ENCODE measurements at places on chromosomes 6 and 20. TPM values are rescaled to one million over a fixed set of nuclear protein-coding genes. Genes with fewer than 3 reads are reported as not detected.

The MPIG6B gene
- not detected for total RNA-seq

The C2 gene
- total RNA-seq = 10.2 TPM

The CRISP1 gene
- total RNA-seq = not detected

The OR2H2 gene
- not detected for total RNA-seq

The MYB gene
- total RNA-seq = 1.1 TPM

- no peaks in the 10 kb centered on the region for H3K27me3 ChIP-seq
- peak overlapping the region; percentile 53 for H3K27ac ChIP-seq
- no peaks in the 10 kb centered on the region for H3K36me3 ChIP-seq
- peaks cover 4% of the 10 kb centered on the region for H3K4me1 ChIP-seq
Observed at GRCh38 chr6:134723081-134723871, 226.6 kb downstream of the ALDH8A1 start.

DNA sequence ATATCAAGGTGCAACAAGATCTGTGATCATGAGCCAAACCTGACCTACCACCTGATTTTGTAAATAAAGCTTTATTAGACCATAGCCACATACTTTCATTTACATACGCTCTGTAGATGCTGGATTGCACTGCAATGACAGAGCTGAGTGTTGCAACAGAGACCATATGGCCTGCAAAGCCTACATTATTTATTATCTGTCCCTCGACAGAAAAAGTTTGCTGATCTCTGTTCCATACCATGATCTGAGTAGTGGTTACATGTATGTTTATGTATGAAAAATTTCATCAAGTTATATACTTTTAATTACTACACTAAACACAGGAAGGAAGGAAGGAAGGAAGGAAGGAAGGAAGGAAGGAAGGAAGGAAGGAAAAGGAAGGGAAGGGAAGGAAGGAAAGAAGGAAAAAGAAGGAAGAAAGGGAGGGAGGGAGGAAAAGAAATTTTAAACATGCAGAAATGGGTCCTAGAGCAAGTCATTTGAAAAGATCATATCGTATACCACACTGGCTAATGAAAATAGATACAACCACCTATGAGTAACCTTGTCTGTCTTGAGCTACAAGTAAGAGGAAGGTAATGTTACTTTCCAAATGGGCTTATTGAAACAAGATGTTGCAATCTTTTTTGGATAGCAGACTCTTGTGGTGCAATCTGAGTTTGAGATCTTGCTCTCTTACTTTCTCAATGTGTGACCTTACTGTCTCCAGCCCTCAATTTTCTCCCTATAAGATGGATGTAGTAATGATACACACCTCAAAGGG, 441.0 kb downstream of the KIF16B start:
- no peaks in the 10 kb centered on the region for H3K36me3 ChIP-seq
- no peak overlapping the region for H3K4me3 ChIP-seq
- no peak overlapping the region for H3K27ac ChIP-seq
- no peaks in the 10 kb centered on the region for H3K4me1 ChIP-seq

- DNase-seq = no peak
- H3K27me3 ChIP-seq = no peaks in the 10 kb centered on the region
- H3K4me3 ChIP-seq = no peak overlapping the region
- no peaks in the 10 kb centered on the region for H3K4me1 ChIP-seq
Observed at GRCh38 chr6:113406048-113406695, 451.0 kb upstream of the MARCKS start.

GRCh38 chr20:1802385-1803060, 92.7 kb upstream of the SIRPA start:
- H3K36me3 ChIP-seq = no peaks in the 10 kb centered on the region
- H3K4me1 ChIP-seq = no peaks in the 10 kb centered on the region
- H3K4me3 ChIP-seq = peak overlapping the region; percentile 53

DNA sequence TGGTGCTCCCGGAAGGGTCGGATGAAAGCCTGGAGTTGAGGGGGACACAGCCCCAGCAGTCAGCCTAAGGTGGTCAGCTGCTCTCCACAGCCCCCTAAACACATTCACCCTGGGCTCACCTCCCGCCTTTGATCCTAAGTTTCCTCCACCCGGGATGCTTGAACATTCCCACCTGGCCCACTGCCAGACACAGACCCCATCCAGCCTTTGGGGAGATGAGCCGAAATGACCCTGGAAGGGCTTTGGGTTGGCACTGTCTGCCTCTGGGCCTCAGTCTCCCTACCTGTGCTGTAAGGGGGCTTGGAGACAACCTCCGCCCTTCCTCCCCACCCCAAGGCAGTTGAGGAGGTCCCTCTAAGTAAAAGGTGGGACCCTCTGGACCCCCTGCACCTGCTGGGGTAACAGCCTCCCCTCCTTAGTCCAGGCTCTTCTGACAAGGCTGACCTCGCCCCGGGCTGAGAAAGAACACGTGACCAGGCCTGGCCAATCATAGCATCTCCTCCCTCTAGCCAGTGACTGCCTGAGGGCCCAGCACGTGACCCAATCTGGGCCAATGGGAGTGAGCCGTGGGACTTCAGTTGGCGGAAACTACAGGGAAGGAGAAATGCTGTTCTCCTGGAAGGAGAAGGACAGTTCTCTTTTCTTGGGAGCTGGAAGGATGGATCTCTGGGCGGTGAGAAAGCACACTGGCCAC, 16.9 kb upstream of the UBE2V1 start:
- H3K4me3 ChIP-seq = no peak overlapping the region
- no peak overlapping the region for H3K27ac ChIP-seq
- no peak for DNase-seq
- peaks cover 4% of the 10 kb centered on the region for H3K36me3 ChIP-seq
- no peaks in the 10 kb centered on the region for H3K4me1 ChIP-seq

GRCh38 chr6:167663784-167664443, 162.8 kb upstream of the AFDN start:
- no peaks in the 10 kb centered on the region for H3K4me1 ChIP-seq
- DNase-seq = no peak
- no peaks in the 10 kb centered on the region for H3K36me3 ChIP-seq
- no peak overlapping the region for H3K27ac ChIP-seq

DNA sequence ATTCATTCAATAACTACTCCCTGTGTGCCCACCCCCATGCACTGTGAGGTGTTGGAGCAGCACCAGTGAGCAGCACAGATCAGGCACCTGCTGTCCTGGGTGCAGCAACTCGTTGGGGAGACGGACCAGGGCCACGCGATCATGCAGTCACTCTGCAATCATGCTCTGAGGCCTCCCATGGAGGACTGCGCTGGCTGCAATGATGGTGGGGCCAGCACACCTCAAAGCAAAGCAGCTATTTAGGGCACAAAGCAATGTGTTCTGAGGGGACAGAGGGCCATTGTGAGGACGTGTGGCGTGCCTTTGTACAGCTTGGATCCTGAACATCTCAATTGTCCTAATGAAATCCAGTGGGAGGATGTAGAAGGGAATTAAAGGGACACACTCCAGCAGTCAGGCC, 41.0 kb upstream of the MPC1 start:
- H3K27me3 ChIP-seq = no peaks in the 10 kb centered on the region
- H3K36me3 ChIP-seq = no peaks in the 10 kb centered on the region

DNA sequence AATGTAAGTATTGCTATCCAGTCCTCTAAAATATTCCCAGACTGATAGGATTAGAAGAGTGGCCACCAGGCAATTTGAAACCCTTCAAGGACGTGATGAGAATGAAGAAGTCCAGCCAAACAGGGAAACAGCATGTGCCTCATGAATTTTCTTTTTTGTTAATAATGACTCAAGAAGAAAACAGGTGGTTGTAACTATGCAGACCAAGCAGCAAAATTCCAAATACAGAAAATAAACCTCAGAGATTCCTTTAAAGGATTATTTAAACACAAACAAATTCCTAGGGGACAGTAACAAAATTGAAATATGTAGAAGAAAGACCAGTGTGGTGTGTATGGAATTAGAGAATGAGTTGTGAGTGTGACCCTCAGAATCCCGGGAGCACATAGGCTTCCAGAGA, 239.2 kb downstream of the KCNQ5 start:
- no peaks in the 10 kb centered on the region for H3K4me1 ChIP-seq
- H3K4me3 ChIP-seq = no peak overlapping the region
- DNase-seq = no peak

- H3K27me3 ChIP-seq = no peaks in the 10 kb centered on the region
- no peaks in the 10 kb centered on the region for H3K4me1 ChIP-seq
- no peak overlapping the region for H3K27ac ChIP-seq
- H3K4me3 ChIP-seq = no peak overlapping the region
- no peak for DNase-seq
Observed at GRCh38 chr20:4512891-4513550, 208.7 kb upstream of the PRND start.

DNA sequence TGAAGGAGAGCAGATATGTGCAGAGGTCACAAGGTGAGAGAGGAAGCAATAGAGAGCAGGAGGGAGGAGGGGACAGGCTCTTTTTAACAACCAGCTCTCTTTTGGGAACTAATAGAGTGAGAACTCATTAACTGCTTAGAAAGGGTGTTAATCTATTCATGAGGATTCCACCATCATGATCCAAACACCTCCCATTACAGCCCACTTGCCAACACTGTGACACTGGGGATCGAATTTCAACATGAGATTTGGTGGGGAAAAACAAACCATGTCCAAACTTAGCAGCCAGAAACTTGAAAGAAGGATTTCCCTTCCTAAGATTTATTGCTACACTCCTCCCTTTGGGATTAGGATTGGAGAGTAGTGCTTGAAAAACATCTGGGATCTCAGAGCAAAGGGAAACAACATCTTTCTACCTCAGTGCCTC, 135.5 kb upstream of the PLCB4 start:
- peak overlapping the region; percentile 27 for H3K27ac ChIP-seq
- peak; percentile 18 for DNase-seq
- H3K4me3 ChIP-seq = no peak overlapping the region
- H3K36me3 ChIP-seq = no peaks in the 10 kb centered on the region
- H3K27me3 ChIP-seq = no peaks in the 10 kb centered on the region
- no peaks in the 10 kb centered on the region for H3K4me1 ChIP-seq

DNA sequence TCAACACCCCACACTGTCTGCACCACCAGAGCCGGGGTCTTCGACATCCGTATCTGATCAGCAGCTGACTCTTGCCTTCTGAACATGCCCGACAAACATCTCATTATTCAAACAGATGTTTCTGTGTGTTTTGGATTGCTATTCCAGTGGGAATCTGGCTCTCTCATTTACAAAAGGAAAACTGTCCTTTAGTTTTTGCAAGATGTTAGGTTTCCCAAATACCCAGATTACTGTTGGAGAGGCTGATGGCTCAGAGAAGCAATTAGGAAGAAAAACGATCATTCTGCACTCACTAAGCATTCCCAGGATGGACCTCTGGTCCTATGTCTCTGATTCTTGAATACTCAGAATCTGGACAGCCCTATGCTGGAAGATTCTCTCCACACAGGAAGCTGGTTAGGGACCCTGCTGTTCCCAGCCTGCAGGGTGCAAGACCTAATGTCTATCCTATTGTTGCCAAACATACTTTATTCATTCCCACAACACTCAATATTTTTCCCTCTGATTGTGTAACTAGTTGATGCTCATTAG, 532.9 kb downstream of the CDH26 start:
- no peaks in the 10 kb centered on the region for H3K36me3 ChIP-seq
- H3K4me3 ChIP-seq = no peak overlapping the region
- no peak for DNase-seq
- no peaks in the 10 kb centered on the region for H3K4me1 ChIP-seq
- H3K27ac ChIP-seq = no peak overlapping the region
- no peaks in the 10 kb centered on the region for H3K27me3 ChIP-seq

DNA sequence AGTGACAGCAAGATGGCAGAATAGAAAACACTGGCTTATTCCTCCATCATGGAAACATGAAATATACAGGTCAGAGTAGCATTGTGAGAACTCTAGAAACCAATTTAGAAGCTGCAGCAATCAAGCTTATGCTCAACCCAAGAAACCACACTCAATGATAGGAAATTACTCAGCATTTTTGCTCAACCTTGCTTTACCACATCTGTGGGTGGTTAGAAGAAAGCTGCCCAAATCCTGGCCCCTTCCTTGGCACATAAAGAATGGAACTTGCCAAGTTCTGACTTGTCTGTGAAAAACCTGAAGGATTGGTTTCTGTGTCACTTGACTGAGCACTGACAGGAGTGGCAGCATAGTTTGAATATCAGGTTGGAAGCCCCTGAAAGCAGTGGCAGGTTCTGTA, 108.0 kb upstream of the MOCS1 start:
- H3K4me1 ChIP-seq = no peaks in the 10 kb centered on the region
- no peak overlapping the region for H3K27ac ChIP-seq
- no peak for DNase-seq
- H3K27me3 ChIP-seq = no peaks in the 10 kb centered on the region

DNA sequence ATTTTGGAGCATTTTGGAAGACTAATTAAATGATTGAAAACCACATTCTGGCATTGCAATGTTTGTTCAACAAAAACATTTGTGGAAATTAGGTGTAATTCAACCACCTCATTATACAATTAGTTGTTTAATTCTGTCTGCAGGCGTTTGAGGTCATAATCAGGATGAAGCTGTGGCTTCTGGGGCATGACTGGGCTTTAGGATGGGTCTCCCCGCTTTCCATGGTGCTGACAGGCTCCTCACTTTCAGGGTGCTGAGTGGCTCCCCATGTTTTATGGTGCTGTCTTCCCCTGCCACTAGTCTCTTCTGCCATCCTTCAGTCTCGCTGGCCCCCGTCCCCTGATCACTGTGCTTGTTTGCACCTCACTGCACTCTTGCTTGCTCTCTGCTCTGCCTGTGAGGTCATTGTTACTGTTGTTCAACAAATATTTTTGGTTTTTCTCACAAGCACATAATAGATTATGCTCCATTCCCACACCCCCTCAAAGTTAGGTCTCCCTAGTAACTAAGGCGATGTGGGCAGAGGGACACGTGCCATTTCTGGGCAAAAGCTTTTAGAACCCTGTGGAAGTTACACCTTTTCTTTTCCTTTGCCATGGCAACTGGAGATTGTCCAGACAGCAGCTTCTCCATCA, 25.4 kb upstream of the ZNF831 start:
- no peak overlapping the region for H3K4me3 ChIP-seq
- no peaks in the 10 kb centered on the region for H3K4me1 ChIP-seq
- no peaks in the 10 kb centered on the region for H3K27me3 ChIP-seq
- DNase-seq = no peak
